RCC 7860 (cell line): ENCODE measurements at places on chromosomes 4 and X.
A peak's percentile ranks its signal among the peaks of the same experiment; 100 is the strongest.

DNA sequence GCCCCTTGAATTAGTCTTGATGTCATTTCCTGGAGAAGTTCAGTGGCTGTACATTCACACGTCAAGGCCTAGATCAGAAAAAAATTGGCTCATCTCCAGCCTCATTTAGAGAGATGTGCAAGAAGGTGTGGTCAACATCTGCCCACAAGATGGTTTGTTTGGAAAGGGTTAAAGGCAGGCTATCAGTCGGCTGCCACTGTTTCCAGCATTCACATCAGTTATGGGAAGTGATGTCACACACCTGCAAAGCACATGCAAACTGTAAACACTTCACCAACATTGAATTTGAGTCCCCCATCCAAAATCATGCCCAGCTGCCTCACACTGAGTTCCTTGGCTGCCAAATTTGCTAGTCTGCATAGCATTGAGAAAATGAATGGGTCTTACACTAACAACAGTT lies 498.3 kb upstream of the INTU start:
- no peak for DNase-seq

DNA sequence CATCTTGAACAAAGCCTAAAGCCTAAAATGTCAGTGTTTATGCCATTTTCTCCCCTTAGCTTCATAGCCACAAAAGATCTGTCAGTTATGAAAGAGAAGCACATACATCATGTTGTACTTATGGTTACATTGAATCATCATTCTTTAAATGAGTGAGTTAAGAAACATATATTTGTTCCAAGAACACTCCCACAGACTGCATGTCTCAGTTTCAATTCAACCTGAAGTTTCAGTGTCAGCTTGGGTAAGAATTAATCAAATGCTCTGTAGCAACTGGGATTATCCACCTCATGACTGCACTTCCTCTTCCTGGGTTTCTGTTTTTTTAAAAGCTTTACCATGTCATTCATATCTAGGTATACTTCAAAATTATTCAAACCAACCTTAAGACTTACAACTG lies 3.9 kb upstream of the TMPRSS11B start:
- DNase-seq, result no peak

DNA sequence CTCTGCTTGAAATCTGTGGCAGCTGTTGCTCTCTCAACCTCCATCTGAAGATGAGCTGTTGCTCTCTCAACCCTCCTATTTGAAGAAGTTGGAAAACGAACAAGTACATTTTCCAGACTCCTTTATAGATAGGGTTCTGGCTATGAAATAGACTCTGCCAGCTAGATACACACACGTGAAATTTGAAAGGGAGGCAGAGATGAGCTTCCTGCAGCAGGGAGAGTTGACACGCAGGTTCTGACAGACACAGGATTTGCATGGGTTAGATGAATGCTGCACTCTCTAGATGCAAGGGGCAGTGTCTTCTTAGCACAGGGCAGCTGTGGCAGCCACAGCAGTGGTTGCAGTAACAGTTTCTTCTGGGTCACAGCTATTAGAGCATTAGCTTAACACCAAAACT lies 8.0 kb upstream of the PYURF start:
- DNase-seq, result no peak

- no peak for DNase-seq
Measured at GRCh38 chr4:131348263-131348662, 1800.8 kb upstream of the PCDH10 start.

- no peak for DNase-seq
Measured at GRCh38 chr4:24218566-24218965, 328.7 kb upstream of the PPARGC1A start.

DNA sequence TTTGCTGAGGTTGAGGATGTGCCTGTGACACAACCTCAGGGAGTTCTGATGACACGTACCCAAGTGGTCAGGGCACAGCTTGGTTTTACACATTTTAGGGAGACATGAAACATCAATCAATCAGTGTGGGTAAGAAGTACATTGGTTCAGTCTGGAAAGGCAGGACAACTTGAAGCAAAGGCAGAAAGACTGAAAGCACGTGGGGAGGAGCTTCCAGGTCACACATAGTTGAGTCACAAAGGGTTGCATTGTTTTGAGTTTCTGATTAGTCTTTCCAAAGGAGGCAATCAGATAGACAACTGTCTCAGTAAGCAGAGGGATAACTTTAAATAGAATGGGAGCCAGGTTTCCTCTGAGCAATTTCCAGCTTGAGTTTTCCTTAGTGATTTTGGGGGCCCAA lies 1910.0 kb upstream of the AGA start:
- DNase-seq, result no peak

DNA sequence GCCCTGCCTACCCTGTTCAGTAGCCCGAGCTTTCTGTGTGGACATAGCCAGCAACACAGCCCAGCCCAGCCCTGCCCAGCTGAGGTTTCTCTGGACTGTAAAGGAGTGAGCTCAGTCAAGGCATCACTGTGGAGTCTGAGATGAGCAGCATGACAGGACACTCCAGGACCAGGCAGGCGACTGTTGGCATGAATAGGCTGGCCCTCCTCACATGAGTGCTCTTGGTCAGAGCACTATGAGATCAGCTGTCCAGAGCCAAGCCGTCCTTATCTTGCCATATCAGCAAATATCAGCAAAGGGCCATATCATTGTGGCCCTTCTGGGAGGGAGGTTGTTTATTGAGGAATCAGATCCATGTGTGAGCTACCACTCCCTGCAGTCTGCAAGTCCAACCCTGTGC lies 30.9 kb downstream of the REELD1 start:
- DNase-seq, result peak; percentile 78

- peak; percentile 35 for DNase-seq
Measured at GRCh38 chr4:75895744-75896314, 6.4 kb downstream of the PPEF2 start.

- DNase-seq, result no peak
Measured at GRCh38 chrX:54935306-54935705, 14.7 kb downstream of the TRO start.

GRCh38 chrX:68490644-68491043 lies 8.2 kb upstream of the YIPF6 start:
- DNase-seq, result peak; percentile 6

DNA sequence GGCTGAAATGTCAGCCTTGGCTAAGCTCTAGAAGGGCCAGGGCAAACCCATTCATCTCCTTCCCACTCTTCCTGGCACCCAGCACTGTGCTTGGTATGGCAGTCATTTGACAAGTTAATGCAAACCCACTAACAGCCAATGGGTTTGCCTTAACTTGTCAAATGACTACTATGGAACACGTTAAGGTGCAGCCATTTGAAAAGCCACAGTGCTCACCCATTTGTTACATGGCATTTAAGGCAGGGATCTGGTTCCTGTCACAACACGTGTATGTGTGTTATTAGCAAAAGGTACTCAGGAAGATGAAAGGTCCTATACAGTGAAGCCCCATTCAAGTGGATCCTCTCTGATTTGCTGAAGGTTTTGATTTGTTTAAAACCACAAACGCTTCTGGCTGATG lies 7.2 kb downstream of the CRMP1 start:
- no peak for DNase-seq

DNA sequence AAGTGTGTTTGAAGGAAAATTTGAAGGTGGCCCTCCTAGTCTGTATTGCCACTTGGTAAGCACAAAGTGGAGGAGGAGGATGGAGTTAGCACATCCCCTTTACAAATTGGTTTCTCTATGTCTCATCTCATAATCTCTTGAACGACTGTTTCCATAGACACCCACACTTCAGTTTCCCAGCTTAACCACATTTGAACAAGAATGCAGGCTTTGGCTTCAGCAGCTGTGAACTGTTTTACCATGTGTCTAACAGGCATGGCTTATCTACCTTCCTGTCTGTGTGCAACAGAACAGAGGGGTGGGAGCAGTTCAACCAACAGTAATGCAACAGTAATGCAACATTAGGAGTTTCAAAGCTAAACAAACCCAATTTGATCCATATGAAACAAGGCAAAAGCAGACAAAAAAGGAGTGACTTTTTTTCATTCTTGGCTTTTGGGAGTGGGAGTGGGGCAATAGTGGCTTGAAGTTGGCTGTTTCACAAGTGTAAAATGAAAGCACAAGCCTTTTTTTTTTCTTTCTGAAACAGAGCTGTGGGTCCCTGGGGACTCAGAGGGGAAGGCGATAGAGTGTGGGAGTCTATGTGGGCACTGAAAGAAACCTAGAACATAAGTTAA lies 108.0 kb downstream of the ITM2A start:
- no peak for DNase-seq

DNA sequence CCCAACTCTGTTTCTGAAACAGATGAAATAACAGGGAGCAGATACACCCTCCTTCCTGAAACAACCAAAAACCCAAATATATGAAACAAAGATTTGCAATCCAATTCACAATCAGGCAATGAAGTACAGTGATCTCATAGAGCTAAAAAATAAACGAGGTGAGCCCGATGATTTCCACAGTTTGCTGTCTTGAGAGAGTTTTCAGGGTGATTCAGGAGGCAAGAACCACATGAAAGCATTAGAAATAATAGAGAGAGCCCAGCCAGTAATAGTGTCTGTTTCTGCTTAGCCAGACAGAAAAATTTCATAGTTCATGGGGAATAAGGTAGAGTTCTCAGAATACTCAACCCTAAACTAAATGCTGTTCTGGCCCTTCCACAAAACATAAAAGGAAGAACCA lies 296.2 kb downstream of the PDHA2 start:
- DNase-seq, result no peak

GRCh38 chr4:170005472-170005871 lies 20.7 kb downstream of the MFAP3L start:
- DNase-seq, result no peak

DNA sequence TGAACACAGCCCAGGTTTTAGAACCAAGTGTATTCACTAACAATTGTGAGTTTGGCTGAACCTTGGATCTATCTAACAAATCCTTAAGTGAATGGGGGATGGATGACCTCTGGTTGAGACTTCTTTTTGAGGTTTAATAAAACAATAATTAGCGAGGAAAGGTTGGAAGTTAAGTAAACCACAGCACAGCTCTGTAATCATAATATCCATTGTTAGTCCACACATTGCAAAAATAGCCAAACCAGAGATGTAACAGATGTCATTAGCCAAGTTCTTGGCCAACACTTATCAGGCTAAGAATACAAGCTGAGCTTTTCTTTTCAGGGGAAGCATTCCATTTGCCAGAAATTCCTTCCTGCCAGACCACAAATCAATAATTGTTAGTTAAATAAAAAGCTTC lies 59.1 kb downstream of the FREM3 start:
- no peak for DNase-seq

DNA sequence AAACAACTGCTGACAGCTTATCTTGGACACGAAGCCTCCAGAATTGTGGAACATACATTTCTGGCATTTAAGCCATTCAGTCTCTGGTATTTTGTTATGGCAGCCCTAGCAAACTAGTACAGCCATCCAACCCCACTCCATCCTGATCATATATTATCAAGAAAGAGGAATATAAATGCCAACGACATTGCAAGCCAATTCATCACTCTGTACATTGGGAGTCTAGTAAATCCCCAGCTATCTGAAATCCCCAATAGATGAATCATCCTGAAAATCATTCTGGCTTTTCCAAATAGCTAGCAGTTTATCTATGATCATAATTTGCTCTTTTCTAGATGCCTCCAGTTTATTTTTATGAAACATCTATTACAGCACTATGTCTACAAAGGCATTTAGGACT lies 41.1 kb downstream of the FRMD7 start:
- peak; percentile 18 for DNase-seq

DNA sequence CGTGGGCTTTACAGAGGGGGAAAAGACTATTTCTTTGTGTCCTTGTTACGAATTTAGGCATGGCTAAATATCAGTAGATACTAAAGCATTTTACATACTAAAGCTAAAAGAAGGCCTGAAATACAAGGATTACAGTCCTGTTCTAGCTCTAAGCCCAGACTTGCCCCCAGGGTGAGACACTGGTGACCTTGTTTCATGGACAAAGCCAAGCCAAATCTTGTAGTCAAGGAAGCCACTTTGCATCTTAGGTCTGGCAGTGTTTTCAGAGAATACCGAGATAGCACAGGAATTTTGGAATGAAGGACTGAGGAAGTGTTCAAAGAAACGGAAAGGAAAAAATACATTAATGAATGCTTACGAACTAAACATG lies 733 bp upstream of the G3BP2 start:
- DNase-seq, result no peak

- DNase-seq, result no peak
Measured at GRCh38 chrX:39802354-39802753, 295.4 kb downstream of the BCOR start.

- DNase-seq, result no peak
Measured at GRCh38 chrX:69109036-69109663, 56.1 kb downstream of the PJA1 start.

- no peak for DNase-seq
Measured at GRCh38 chrX:19368576-19368975, 24.8 kb downstream of the PDHA1 start.

DNA sequence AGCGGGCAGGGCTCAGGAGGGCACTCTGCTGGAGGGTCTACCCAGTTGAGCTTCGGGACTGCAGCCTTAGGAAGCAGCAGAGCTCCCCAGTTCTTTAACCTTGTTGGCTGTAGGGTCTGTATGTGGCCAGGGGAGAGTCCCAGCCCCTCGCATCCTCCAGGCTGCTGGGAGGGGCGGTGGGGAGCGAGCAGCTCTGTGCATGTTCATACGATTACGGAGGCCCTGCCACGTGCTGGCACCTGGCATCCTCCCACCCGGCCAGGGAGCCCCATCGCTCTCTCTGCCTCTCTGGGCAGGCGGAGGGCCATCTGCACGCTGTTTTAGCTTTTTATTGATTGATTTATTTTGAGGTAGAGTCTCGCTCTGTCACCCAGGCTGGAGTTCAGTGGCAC lies 21.2 kb downstream of the NSG1 start:
- DNase-seq, result no peak

DNA sequence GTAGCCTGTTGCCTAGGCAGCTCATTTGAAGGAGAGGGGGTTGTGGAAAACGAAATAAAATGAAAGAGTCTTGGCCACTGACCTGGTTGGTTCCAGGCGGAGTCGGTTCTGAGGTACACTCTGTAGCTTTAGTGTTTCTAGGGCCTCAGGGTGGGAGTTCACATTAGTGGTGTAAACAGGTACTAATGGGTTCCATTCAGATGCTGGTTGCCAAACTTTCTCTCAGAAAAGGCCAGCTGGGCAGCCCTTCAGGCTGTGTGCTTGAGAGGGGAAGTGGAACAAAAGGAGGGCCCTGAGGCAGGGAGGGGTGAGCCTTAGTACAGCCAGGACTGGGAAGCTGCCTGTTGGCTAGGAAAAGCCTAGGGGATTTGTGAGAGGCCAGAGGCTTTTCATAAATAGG lies 24.8 kb downstream of the NHSL2 start:
- DNase-seq, result no peak

- no peak for DNase-seq
Measured at GRCh38 chr4:182415116-182415515, 171.9 kb downstream of the TENM3 start.

- no peak for DNase-seq
Measured at GRCh38 chrX:123988423-123989111, 27.1 kb downstream of the STAG2 start.
